ENCODE measurements at places on chromosomes 7 and 10.

DNA sequence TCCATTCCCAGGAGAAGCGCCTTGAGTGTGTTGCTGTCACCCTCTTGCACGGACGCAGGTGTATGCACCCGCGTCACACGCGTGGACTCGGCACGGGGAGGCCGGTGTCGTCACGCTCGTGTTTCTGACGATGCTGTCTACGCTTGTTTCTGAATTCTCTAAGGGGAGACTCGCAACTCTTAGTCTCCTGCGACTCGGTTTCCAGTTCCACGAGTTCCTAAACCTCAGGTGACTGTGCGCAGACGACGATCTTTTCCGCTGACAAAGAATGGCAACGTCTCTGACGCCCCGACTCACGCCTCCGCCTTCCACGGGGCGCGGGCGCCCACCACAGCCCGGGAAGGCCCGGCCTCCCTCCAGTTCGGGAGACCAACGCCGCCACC, 579 bp downstream of the IDI1 start:
- DNase-seq, result no peak

- DNase-seq, result no peak
Observed at GRCh38 chr7:43385309-43385680, 197.6 kb upstream of the STK17A start.

DNA sequence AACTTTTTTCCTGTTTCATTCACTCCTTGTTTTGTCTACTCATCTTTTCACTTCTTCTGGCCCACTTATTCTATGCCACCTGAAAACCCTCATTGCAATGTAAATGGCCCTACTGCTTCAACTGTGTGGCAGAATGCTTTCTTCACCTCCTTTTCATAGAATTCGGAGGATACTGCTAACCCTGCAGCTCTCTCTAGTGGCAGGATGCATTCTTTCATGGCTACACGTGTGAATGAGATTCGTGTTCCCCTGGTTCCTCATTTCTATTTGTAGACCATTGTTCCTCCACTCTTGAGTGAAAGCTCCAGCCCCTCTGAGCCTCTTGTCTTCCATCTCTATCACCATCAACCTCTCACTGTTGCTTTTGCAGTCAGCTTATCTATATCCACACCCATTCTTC, 20.9 kb upstream of the CYP26C1 start:
- no peak for DNase-seq

DNA sequence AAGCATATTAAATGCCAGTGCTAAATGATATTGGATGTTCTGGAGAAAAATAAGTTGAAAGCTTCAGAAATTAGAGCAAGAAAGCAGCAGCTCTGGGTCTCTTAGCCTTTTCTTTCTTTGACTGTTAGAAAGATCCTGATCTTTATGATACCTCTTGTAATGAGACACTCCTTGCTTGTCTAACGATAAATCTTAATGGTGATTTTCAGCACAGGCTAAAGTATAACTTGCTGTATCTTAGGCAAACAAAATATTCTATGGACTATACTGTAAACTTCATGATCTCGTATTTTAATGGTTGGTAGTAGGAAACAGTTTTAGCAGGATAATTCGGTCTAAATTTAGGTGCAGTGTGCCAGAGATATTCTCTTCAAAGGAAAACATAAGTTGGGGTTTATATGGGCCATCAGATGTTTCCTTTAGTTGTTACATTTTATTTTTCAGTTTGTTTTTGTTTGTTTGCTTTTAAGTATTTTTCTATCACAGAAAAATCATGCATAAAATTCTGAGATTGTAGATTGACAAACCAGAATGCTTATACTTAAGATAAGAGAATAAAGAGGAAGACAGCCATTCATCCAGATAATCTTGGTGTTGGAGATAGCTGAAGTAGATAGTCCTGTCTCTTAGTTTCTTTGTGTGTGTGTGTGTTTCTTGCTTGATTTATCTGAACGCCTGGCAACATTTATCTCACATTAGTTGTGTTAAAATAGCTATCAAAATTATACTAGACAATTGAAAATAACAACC, 4.7 kb downstream of the CASD1 start:
- no peak for DNase-seq

- DNase-seq, result no peak
Observed at GRCh38 chr7:143388491-143389101, 7.5 kb downstream of the ZYX start.

DNA sequence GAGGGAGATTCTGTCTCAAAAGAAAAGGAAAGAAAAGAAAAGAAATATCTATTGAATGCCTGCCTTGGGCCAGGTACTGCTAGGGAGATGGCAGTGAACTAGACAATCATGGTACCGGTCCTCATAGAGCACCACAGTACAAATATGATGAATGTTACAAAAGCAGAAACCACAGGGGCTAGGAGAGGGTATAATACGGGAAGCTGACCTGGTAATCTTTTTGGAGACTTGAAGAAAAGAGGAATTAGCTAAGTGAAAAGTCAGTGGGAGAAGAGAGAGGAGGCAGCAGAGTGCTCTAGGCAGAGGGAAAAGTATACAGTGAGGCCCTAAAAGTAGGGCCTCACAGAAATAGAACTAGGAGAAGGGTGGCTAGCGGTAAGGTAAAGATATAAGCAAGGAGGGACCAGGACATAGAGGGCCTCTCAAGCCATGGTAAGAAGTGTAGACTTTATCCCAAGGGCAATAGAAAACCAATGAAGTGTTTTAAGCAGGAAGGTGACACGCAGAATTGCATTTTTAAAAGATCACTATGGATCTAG, 42.8 kb upstream of the WNT8B start:
- DNase-seq, result no peak

DNA sequence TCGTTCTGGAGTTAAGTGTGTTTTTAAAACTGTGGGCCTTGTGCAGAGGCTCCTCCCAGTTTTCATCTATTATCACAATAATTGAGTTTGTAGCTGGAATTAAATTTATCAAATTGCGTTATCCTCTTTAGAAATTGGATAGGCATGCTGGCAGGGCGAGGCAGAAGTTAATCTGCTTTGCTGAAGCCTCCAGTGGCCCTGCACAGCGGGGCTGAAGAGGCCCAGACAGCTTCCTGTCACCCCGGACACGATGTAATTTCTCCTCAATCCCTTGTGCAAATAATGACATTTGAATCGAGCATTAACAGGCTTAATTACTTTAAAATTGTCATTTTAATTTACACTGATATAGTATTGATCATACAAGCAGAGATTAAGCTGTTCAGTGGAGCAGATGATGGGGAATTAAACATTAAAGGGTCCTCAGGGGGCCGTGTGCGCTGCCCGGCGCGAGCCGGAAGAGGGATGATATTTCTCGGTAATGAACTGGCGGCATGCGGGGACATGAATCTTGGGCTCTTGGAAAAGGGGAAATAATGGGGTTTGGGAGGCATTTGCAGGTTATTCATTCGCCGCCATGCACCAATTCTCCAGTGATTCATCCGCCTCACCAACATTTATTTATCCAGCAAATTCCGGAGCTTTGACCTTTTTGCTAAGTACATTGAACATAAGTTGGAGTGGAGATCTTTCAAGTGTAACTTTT, 118.5 kb downstream of the NKX6-2 start:
- no peak for DNase-seq

- DNase-seq, result no peak
Observed at GRCh38 chr7:136677471-136678365, 190.7 kb upstream of the CHRM2 start.

DNA sequence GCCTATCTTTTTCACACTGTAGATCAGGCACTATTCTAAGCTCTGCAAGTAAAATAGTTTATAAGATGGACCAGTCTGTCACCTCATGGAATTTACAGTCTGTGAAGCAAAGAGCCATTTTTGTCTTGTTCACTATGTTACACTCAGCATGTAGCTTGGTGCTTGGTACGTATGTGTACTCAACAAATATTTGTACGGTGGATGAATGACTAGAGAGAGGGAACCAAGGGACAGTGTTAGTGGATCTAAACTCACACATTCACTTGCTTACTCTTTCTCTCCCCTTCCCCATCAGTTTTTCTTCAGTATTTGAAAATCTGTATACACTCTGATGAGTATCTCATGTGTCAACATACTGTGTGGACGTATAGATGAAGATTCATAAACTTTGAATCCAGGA, 45.9 kb downstream of the PTF1A start:
- no peak for DNase-seq

GRCh38 chr7:30104157-30104556, 30.6 kb upstream of the MTURN start:
- DNase-seq, result no peak

DNA sequence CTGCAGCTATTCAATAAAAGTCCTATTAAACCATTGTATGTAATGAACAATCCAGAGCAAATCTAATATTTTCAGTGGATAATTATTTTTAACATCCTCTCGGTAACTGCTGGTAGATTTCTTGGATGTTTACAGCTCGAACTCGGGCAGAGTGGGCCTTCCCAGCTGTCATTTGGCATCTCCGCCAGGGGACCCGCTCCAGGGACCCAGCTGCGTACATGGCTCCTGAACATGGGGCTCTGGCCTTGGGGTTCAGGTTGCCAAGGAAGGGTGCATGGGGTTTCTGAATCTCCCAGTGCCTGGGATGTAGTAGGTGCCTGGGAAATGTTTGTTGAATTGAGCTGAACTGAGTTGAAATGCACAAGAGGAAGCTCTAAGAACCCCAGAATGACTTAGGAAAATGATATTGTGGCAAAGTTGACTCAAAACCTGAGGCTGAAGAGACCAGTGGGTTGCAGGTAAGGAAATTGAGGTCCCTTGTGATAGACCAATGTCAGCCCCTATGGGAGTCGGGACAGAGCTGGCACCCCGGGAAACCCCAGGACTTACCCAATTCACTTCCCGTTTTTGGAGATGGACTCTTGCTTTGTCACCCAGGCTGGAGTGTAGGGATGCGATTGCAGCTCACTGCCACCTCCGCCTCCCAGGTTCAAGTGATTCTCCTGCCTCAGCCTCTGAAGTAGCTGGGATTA, 228.4 kb downstream of the CUX1 start:
- DNase-seq, result no peak

GRCh38 chr7:90298145-90299038, 22.7 kb downstream of the FAM237B start:
- no peak for DNase-seq

GRCh38 chr7:105377903-105378302, 10.8 kb downstream of the SRPK2 start:
- DNase-seq, result no peak

DNA sequence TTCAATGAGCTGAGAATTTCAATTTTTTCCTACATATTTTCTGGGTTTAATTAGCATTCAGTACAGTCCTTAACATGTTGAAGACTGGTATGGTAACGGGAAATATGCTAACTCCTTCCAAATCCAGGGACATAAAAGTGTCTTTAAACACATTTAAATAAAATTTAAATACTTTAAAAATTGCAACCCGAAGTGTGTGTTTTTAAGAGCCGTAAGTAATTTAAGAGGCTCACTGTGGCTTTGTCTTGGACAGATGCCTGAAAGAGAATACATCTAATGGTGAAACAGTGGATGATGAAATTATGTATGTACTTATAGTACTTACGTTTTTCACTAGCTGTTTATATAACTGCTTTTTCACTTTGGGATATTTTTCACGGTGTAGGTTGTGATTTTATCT, 687.3 kb upstream of the CELF2 start:
- no peak for DNase-seq

GRCh38 chr7:82234457-82235049, 209.0 kb downstream of the CACNA2D1 start:
- DNase-seq, result no peak

DNA sequence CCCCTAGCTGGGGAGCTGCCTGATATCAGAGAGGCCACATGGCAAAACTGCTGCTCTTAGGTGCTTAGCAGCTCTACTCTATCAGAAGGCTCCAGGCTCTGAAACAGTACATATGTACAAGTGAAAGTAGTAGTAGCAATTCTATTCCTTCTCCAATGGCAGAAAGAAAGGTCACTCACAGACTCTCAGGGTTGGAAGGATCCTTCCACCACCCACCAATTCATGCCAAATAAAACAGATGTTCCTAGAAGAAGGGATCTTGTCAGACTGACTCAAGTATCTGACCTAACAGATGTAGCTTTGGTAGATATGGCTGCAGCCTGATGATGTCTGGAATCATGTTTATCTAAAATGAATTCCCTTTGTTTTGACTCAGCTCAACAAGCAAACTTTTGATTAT, 8.0 kb upstream of the ALDH18A1 start:
- no peak for DNase-seq

- DNase-seq, result no peak
Observed at GRCh38 chr10:44780426-44780825, 130.7 kb upstream of the TMEM72 start.

GRCh38 chr7:70506434-70506833, 625.5 kb upstream of the GALNT17 start:
- DNase-seq, result no peak

DNA sequence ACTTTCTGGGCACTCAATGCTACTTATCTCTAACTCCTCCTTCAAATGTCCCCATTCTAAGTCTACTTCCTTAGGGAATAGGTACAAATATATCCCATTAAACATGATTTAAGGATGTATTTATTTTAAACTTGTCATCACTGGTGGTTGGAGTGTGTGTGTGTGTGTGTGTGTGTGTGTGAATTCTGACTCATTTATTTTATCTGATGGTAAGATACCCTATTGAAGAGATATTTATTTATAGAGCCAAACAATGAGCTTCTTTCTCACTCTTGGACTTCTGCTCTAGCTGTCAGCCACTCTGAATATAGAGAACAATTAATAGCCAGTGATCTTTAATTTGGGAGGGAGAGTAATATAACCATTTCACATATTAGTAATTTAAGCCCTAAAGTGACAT, 17.8 kb upstream of the MAGI2 start:
- no peak for DNase-seq

GRCh38 chr7:102024769-102025391, 207.5 kb downstream of the CUX1 start:
- DNase-seq, result no peak

DNA sequence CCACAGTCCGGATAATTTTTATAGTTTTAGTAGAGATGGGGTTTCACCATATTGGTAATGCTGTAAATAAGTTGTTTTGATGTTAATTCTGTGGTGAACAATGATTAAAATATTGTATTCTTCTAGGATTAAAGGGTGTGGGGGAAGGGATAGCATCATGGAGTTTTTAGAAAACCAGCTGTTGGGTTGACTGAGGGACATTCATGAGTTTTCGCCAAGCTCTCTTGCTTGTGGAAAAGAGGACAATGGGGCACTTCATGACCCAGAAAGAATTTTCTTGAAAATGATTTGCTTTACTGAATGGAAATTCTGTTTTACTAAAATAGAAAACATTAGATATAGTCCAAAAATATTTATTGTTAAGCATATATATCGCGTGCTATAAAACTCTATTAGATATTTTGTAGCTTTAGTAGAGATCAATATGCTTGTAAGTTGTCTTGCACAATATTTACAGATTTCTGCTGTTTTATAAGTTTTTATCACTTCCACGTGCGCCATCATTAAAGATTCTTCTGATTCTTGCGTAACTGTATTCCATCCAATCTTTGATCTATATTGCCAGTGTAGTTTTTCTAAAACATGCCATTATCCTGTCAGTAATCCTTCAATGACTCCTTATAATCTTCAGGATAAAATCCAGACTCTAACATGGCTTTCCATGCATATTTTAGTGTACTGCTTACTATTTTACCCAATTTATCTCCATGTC, 41.8 kb downstream of the LCOR start:
- DNase-seq, result no peak

DNA sequence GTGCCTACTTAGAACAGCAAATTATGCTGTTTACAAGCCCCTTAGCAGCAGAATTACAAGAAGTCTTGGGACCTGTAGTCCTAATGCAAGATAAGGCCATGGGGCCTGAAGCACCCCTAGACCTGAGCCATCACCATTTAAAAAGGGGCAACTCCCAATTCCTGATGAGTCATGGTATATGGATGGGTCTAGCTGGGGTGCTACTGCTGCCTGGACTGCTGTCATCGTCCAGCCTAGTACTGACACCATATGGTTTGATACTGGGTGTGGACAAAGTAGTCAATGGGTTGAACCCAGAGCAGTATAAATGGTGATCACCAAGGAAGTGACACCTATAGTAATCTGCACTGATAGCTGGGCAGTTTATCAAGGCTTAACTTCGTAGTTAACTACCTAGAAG, 450.0 kb downstream of the IPMK start:
- DNase-seq, result no peak

Measured in LNCaP clone FGC (cell line).